ENCODE measurements at places on chromosomes 13 and 19.

GRCh38 chr13:89695343-89696257 is 1651.9 kb upstream of the MIR17HG start:
- no peak for DNase-seq

DNA sequence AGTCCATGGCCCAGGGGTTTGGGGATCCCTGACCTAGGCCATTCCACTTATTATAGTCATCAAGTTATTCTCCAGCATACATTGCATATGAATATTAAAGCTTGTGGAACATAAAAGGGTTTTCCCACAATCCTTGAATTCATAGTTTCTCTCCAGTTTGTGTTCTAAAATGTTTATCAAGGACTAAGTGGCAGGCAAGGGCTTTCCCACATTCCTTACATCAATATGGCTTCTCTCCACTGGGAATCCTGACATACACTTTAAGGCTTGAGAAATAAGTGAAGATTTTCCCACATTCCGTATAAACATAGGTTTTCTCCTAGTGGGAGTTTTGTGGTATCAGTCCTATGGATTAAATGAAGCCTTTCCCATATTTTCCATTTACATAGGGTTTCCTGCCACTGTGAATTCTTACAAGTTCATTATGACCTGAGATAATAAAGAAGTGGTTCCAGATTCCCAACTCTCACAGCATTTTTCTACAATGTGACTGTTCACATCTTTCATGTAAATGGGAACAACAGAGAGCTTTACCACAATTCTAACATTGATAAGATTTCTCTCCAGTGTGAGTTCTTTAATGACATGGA is 14.5 kb downstream of the ZNF426 start:
- no peak for DNase-seq

DNA sequence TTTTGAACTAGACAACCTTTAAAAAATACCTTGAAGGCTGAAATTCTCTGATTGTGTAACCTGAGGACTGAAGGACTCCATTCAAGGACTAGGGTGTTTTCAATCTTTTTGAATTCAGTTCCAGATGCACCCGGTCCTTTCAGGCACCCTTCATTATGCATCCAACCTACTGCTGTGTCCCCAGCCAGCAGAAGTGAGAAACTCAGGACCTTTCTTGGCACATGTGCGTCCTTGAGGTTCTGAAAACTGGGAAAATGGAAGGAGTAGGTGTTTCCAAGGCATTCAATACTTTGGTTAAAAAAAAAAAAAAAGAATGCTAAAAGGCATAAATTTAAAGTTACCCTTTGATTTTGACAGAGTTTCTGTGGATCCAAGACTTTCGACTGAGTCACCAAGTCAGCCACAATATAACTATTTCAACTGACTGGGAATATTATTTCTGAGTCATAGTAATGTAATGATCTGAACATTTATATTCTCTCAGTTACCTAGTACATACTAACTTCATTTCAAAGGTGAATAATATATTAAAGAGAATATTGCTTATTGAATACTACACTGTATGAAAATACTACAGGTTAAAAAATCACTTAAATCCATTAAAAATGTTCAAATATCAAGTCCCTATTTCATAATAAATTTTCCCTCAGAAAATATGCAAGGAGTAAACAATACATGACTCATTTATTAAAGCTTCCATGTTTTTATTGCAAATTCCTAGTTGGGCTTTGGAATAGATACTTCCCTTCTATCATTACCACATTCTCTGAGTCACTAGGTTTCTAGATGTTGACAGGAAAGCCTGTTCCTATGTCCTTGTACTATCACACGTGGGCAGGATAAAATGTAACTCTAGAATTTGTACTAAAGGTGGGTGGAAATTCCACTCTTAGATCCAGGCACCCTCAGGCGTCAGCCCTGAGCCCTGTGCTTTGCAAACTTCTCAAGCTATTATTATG is 2.4 kb upstream of the ITGBL1 start:
- DNase-seq: no peak

- DNase-seq: no peak
Observed at GRCh38 chr19:42332059-42332458, 6.6 kb downstream of the MEGF8 start.

DNA sequence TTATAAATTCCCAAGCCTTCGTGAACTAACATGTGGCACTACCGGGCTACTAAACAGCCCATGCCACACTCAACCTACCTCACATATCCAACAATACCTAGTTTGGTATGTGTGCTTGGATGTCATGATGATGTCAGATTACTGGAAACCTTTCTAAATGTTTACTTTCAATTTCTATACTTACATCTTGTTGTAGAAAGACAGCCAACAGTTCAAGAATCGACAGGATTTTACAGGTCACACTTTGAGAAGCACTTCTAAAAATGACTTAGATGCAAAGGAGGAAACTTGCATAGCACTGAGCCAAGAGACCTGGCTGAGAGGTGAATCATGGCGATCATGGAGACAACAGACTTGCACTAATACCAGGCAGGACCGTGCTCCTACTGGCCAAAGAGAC is 209.9 kb downstream of the COL4A1 start:
- DNase-seq: no peak

DNA sequence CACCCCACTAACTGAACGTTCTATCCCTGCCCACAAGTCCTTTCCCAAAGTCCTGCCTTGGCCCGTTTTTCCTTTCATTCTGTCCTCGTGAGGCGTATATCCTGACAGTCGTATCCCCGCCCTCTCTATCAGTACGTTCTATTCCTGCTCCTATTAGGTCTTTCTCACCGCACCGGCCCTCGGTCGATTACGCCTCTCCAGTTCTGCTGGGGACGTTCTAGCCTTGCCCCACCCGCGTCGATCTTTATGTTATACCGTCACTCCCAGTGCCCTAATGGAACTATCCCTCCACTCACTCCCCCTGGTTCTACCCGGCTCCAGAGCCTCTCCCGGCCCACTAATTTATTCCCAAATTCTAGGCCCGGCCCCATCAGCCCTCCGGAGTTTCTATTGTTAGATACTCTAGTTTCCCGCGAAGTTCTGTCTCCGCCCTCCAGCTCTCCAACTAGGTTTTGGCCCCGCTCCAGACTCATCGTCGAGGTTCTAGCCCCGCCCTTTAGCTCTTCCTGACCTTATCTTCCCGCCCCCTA is 2.0 kb downstream of the PLAUR start:
- no peak for DNase-seq

GRCh38 chr19:18894254-18895037 is 1.5 kb downstream of the CERS1 start:
- no peak for DNase-seq

DNA sequence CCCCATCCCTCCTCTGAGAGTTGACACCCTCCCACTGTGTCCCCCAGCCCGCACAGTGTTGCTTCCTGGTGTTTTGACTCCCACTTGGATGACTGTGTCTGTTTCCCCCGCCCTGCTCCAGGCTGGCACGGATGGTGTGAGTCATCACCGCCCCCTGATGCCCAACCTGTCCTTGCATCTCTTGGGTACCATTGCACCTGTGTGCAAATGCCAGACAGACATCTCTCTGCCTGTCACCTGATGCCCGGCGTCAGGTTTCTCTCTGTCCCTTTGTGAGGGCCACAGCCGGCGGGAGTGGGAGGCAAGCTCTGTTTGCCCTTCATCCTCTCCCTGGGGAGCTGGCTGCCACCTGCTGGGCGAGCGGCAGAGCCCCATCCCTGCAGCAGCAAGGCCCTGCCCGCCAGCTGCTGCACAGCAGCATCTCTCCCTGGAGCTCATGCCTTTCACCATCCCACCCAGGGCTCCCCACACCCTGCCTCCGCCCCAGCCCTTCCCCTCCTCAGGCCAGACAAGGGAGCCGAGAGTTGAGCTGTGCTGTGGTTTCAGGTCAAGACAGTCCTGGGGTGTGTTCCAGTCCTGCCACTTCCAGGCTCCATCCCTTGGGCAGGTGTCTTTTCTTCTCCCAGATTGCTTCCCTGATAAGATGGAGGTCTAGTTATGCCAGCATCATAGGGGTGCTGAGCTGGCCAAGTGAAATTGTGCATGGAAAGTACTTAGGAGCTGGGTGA is 29.7 kb downstream of the NKPD1 start:
- DNase-seq: no peak

DNA sequence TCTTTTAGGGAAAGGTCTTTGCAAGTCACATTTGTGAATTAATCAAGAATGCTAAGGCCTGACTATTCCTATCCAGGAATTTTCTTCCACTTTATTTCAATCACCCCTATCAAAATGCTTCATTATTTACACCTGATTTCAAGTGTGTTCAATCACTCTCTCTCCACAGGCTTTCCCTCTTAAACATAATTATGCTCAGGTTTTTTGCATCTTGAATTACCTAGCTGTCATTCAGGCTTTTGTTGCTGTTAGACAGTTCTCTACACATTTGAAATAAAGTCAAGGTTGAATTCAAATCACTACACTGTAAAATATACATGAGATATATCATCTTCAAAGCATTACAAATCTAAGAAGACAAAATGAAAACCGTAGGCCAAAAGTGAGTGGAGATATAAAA is 941.3 kb upstream of the SLITRK1 start:
- no peak for DNase-seq

DNA sequence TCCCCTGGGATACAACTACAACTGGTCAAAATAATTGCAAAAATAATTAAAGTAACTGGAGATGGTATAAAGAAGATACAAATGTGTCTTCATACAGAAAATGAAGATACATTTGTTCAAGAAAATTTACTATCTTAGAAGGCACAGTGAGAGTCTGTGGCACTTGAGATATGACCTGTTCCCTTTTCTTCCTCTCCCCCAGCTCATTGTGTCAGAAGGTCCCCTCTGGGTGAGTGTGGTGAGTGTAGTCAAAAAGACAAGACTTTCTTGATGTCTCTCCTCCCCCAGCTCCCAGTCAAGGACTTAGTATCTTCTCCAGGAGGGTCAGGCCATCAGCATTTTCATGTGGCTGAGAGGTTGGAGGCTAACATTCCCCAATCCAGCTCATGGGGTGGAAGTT is 51.7 kb downstream of the EDNRB start:
- DNase-seq: no peak

- DNase-seq: no peak
Observed at GRCh38 chr13:62207388-62207787, 791.7 kb upstream of the PCDH20 start.

DNA sequence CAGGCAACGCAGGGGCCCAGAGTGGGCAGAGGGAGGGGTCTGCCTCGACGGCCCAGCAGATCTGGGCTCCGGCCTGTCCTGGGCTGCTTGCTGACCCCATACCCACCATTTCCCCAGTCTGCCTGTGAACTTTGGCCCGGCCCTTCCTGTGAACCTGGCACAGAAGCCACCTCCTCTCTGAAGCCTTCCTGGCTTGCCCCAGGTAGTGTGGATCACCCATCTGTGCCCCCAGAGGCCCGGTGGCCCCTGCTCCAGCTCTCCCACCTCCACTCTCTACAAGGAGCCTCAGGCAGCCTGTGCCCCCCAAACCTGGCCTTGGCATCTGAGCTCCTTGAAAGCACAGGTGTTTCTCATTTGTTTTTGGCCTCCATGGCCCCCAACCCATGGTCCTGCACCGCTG is 15.7 kb downstream of the PLEKHF1 start:
- no peak for DNase-seq

DNA sequence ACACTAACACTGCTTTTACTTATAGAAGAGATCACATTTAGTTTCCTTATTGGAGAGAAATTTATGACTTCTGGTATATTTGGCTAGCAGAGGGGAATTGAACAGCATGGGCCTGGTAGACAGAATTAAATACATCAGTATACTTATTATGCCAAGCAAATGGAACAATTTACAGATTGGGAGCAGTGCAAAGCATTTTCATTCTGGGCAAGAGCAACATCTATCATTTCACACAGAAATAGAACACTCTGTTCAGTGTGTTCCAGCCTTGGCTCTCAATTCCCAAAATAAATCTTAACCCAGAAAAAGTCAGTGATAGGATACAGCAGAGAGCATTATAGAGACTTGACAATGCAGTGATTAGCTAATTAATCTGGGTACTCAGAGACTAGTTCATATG is 604.0 kb upstream of the SLITRK6 start:
- no peak for DNase-seq

GRCh38 chr13:47294691-47295090 is 397.8 kb upstream of the HTR2A start:
- DNase-seq: no peak

DNA sequence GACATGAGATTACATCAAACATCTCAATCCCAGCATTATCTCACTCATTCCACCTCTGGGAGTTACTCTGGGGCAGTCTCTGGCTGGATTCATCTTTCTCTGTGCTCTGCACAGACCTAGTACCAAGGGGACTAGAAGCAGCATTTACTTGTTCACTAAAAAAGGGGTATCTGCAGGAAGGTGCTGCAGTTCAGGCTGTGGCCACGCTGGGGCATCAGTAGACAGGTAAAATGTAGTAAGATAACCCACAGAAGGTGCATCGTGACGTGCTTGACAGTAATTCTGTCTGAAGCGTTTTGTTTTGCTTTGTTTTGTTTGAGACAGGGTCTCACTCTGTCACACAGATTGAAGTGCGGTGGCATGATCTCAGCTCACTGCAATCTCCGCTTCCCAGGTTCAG is 29.3 kb downstream of the ZNF564 start:
- no peak for DNase-seq

DNA sequence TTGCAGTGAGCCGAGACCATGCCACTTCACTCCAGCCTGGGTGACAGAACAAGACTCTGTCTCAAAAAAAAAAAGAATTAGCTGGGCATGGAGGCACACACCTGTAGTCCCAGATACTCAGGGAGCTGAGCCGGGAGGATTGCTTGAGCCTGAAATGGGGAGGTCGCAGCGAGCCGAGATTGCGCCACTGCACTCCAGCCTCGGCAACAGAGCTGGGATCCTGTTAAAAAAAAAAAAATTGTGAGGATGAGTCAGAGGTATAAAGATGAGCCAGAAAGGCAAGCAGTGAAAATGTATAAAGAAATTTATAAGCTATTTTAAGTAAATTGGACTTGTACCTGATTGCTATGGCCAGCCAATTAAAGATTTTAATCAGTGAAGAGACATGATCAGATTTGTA is 21.1 kb downstream of the KBTBD6 start:
- no peak for DNase-seq

GRCh38 chr19:13020002-13020414 is 24.7 kb downstream of the NFIX start:
- DNase-seq: no peak

DNA sequence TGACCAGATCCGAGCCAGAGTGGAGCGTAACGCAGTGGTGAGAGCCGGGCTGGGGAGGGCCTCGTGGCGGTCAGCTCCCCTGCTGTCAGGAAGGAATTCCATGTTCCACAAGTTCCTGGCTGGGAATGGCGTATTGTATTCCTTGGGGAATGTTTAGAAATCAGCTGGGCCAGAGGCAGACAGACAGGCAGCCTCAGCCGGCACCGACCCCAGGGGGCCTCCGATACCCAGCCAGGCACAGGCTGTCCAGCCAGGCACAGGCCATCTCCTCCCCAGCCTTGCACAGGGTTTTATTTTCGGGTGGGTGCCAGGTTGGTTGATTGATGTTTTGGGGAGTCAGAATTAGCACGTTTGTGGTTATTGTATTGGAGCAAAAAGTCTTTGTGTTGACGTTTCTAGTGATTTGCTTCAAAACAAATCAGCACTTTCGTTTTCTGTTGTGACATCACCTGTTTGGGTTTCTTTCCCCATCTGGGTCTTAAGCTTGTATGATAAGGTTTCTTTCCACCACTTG is 126.6 kb upstream of the MCF2L start:
- DNase-seq: no peak

GRCh38 chr13:96141032-96141431 is 51.1 kb downstream of the HS6ST3 start:
- DNase-seq: no peak

GRCh38 chr19:44575116-44575700 is 38.2 kb upstream of the IGSF23 start:
- no peak for DNase-seq

Measured in activated T-cell treated with anti-CD3 and anti-CD28 coated beads, Interleukin-2, amount 50 U/mL, for 24 hours (primary cell).